Stimulated activated CD4-positive, alpha-beta T cell treated with anti-CD3 and anti-CD28 coated beads, Interleukin-1b, Interleukin-23, amount 100 ng/mL, for 48 hours (primary cell): ENCODE measurements at places on chromosomes 13 and 19.

DNA sequence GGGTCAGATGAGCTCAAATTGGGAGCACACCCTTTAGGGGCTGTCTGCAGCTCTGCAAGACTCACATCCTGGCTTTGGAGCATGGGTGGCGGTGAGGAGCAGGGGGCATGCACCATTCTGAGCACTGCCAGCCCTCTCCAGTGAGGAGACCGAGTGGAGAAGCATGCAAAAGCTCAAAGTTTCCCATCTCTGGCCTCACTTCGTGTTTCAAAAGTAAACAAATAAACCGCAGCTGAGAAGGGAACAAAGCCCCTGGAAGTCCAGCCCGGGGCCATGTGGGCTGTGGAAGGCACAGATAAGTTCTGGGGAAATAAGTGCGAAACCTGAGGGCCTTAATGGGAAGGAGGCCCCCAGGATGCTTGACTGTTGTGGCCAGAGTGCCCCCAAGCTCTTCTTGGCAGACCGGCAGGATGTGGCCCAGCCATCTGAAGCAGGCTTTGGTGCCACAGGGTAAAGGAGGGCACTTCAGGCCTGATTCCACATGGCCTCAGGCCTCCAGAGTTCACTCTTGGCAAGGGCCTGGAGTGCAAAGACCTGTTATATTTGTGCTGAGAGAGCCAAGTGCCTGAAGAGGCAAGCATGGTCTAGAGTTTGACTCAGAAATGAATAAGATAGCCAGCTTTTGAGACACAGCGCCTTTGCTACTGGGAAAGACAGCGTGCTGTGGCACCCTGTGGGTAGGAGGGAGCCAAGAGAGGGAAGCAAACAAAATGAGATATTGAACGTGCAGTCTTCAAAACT is 1.2 kb downstream of the MEDAG start:
- no peak for DNase-seq

- DNase-seq: no peak
Measured at GRCh38 chr19:43675269-43675879, 5.4 kb upstream of the PLAUR start.

DNA sequence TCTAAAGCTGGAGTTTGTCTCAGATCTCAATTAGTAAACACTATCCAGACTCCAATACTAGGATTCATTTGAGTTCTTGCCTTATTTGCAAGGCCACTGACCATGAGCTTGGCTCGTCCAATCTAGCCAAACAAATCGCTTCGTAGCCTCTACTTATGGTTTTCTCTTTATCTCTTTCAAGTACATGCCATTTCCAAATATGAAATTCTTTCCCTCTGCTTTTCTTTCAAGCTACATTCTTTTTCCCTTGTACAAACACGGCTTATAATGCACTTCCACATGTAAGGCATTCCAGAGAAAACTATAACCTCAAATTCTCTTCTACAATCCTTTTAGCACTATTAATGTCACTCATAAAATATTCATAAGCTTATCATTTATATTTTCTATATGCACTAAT is 10.9 kb upstream of the N4BP2L1 start:
- DNase-seq: no peak

GRCh38 chr13:26476111-26476781 is 81.2 kb upstream of the WASF3 start:
- no peak for DNase-seq

- DNase-seq: no peak
Measured at GRCh38 chr13:31747291-31747690, 8.0 kb downstream of the RXFP2 start.

DNA sequence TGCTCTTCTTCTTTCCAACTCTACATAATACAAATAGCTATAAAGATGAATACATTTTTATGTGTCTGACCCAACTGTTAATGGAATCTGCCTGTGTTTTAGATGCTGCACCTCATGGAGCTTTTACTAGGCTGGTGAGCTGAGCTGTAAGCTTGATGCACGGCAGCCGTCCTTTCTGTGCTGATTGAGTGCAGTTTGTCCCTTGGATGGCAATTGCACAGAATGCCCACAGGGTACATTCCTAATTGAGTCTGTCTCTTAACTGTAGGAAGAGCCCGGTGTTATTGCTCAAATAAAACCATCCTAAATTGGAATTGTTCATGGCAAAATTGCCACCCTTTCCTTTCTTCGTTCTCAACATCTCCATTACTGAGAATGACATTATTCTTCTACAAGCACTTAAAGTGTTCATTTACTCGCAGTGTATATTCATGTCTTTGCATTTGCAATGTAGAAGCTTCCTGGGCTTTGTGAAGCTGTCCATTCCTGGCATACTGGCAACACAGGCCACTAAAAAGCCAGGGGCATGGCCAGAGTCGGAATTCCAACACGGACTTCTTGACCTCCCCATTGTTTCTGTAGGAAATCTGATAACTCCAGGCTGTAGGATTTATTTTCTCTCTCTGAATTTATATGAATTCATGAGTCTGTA is 85.8 kb downstream of the SLC10A2 start:
- no peak for DNase-seq

GRCh38 chr19:3024870-3025548 is 4.1 kb downstream of the TLE2 start:
- DNase-seq: no peak

- no peak for DNase-seq
Measured at GRCh38 chr19:35559281-35559659, 4.2 kb downstream of the ATP4A start.

DNA sequence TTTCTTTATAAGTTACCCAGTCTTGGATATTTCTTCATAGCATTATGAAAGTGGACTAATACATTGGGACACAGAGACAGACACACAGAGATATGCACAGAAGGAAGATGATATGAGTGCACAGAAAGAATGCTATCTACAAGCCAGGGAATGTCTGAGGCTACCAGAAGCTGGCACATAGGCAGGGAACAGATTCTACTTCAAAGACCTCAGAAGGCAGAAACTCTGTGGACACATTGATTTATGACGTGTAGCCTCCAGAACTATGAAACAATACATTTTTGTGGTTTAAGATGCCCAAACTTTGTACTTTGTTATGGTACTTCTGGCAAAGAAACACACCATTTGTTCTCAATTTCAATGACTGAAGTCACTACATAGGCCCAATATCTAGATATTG is 556.7 kb downstream of the PCDH9 start:
- no peak for DNase-seq

DNA sequence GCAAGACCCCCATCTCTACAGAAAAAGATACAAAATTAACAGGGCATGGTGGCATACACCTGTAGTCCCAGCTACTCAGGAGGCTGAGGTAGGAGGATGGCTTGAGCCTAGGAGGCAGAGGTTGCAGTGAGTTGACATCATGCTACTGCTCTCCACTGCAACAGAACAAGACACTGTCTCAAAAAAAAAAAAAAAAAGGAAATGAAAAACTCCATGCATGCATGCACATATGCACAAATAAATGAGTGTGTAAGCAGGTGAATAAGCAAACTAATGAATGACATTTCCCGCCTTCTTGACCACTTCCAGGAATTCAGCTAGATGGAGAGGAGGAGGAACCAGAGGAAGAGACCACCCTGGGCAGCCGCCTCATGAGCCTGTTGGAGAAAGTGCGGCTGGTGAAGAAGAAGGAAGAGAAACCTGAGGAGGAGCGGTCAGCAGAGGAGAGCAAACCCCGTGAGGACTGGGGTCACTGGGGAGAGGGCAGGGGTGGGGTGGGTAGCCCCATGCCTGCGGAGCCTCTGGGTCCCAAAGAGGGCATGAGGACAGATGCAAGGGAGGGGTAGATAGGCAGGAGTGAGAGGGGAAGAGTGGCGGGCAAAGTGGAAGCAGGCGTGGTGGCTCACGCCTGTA is 58.8 kb downstream of the RYR1 start:
- no peak for DNase-seq

GRCh38 chr19:45502111-45502510 is 3.9 kb downstream of the PPM1N start:
- DNase-seq: no peak

DNA sequence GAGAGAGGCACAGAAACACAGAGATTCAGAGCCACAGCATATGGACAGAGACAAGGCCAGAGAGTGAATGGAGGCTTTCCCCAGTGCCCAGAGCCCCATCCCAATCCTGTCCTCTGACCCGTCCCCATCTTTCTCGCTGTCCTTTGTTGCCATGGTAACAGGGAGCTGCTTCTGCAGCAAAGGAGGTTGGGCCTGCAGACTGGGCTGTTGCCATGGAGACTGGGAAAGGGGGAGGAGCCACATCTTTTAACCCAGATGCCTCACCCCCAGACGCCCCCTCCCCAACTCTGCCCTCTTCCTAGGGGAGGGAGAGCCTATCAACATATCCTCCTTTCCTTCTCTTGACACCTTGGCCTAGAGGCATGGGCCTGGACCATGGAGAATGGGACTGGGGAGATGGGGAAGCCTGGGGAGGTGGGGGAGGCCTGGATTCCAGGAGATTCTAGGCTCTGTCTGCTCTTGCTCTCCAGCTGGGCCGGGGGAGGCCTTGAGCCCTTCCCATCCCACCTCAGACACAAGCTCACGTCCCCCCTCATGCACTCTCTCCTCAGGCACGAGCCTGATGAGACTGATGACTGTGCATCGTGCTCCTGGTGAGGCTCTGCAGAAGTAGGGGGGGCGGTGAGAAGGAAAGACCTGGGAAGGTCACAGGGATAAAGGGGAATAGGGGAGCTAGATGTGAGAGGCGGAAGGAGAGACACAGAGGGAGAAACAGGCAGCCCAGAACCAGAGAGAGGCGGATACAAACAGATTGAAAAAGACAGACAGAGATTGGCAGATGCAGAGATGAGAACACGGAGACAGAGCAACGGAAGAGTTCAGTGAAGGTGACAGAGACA is 2.1 kb upstream of the ATP1A3 start:
- no peak for DNase-seq

DNA sequence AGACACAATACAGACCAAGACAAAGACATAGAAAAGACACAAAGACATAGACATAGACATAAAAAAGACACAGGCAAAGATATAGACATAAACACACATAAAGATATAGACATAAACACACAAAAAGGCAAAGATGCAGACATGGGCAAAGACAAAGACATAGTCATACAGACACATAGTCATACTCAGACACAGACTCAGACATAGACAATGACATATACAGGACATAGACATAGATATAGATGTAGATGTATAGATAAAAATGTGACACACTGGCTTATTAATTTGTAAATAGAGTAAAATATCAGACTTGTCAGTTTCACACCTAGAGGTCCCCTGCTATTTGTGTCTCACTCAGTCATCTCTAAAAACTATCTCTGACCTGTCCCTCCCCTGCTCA is 42.8 kb downstream of the OR10H4 start:
- DNase-seq: no peak

DNA sequence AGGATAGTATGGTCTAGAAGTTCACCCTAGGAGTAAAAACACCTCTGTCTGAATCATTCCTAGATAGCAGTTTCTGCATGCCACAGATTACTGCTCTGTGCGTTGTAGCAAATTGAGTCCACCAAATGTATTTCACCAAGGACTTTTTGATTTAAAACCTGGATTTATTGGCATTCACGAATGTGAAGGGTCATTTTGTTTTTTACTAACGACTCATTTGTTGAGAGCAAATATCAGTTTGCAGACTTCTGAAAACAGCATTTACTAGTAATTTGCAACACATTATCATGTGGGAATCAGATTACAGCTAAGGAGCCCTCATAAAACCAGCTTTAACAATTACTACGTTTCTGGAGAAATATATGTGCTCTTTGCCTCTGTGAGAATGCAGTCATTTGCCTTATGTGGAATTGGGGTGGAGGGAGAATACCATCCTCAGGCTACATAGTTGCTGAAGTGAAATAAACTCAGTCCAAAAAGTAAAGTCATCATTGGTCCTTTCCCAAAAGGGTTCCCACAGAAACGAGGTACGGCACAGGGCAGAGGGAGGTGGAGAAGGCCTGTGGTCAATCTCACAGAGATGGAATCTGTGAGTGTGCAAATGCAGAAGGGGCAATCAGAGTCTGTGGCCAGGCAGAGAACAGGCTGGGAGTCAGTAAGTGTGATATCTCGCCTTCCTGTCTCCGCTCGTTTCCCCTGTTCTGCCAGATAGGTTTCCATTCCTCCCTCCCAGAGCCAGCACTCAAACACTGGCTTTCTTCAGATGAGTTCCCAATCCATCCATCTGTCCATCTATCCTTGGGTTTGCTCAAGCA is 63.1 kb downstream of the DLEU7 start:
- DNase-seq: no peak

GRCh38 chr13:25080773-25081172 is 15.2 kb upstream of the PABPC3 start:
- DNase-seq: no peak

DNA sequence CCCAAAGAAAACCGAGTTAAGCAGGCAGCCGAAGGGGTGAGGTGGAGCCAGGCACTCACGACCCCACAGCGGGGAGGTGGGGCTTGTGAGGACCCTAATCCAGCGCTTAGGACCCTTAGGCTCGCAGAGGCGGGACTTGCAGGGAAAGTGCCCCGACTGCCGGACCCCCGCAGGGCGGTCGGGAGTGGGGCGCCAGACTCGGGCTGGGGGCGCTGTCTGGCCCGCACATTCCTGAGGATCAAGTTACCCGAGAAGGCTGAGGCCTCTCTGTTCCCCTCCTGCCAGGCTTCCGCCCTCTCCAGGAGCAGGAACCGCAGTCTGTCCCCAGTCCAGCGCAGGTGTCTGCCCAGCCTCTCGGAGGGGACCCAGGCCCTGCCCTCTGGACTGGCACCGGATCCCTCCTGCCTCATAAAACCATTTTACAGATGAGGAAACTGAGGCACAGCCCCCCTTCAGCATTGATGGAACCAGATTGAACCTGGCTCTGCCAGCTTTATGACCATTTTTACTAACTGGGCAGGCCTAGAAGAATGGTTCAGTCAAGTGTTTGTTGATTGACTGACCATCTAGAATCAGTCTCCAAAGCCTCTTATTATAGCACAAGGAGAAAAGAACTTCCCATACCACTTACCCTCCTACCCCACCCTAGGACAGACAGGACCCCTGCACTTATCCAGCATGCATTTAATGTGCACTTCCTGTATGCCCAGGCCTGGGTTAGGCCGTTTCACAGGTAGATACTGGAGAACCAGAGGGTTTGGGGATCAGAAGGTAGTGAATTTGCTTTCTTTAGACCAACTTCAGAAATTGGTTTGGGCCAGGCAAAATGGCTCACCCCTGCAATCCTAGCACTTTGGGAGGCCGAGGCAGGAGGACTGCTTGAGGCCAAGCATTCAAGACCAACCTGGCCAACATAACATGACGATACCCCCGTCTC is 6.7 kb upstream of the JUND start:
- no peak for DNase-seq

DNA sequence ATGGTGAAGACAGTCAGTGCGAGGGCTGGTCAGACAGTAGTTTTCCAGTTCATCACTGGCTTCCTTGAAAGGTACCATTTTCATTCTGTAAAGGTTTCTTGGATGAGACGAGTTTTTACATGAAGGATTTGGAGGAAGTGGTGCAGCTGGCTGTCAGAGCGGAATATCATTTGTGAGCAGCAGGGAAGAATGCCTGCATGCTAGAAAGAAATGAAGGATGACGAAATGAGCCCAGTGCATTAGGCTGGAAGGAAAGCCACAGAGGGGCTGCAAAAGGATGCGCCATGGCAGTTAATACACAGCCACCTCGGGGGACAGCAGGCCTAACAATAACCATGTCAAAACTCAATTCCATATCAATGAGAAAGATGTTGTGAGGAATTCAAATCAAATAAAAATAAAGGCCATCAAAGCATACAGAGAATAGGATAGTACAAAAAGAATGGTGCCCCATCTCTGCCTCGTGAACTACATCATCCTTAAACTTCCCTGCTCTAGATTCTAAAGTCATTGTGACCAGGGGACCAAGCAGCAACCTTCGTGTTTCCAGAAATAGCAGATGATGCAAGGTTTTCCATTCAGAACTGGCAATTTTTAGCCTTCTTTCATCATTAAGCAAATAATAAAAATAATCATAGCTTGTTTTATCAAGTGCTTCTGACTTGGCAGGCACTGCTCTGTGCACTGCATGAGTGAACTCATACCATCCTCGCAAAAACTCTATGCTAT is 504.2 kb downstream of the RFC3 start:
- DNase-seq: no peak

- no peak for DNase-seq
Measured at GRCh38 chr13:111372651-111373425, 52.4 kb downstream of the TEX29 start.
